ENCODE measurements at places on chromosomes 13 and 19. TPM values are rescaled to one million over a fixed set of nuclear protein-coding genes. Genes with fewer than 3 reads are reported as not detected.

DNA sequence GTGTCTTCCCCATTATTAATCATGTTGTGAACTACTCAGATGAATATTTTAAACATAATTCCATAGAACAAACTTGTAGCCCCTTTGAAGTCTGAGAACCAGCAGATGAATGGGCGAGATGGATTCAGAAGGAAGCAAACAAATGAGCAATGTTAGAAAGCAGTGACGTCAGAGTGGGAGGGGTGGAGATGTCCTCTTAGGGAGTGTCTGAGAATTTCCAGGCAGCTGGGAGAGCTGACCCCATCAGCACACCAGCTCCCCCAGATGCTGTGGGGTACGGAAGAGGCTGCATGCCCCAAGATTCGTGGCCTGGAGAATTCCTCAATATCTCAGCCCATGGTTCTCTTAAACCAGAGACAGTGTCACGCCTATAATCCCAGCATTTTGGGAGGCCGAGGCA, 68.6 kb downstream of the DPF1 start:
- no peak for DNase-seq

DNA sequence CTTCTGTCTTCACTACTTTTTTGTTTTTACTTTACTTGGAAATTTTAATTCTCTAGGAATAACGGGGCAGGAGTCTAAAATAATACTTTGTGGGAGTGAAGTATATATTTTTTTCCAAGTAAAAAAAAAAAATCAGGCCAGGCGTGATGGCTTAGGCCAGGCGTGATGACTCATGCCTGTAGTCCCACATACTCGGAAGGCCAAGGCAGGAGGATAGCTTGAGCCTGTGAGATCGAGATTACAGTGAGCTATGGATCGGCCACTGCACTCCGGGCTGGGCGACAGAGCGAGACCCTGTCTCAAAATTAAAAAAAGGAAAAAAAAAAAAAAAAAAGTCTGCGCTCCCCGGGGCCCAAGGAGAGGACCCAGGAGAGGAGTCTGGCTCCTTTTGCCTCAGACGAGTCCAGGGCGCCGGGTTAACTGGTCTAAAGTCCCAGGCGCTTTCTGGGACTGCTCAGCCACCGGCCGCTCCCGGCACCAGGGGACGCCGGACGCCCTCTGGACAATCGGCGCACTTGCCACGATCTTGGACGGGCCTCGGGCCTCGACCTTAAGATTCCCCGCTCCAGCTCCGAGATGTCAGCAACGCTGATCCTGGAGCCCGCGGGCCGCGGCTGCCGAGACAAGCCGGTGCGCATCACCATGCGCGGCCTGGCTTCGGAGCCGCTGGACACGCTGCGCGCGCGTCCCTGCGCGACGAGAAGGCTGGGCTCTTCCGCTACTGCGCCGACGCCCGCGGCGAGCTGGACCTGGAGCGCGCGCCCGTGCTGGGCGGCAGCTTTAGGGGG, 2.7 kb upstream of the ZFP82 start:
- DNase-seq = peak; percentile 42

DNA sequence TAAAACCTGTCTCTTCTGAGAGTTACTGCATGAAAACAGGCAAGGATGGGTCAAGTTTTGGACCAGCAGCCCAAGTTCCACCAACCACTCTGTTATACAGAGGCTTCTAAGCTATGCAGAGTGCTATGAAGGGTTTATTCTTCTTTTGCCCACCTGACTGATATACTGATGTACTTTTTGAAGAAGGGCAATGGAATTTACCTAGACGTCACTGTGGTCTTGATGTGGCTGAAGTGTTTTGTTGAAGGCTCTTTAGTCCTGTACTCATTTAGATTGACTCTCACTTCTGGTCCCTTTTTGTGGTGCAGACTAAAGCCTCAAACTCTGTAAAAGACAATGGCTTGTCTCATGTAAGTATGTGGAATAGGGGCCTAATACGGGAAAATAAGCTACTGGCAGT, 92.0 kb downstream of the DGKH start:
- no peak for DNase-seq

- DNase-seq = peak; percentile 94
Measured at GRCh38 chr19:4182084-4182810, at the start of the genes ANKRD24 and SIRT6. TSS of gene ANKRD24 (plus strand) at chr19:4182689. CDS start at chr19:4186426, 3,737 bp downstream. TSS of gene SIRT6 (minus strand) at chr19:4182563. CDS start at chr19:4182539, 24 bp downstream.

GRCh38 chr19:54517483-54517882, 14.9 kb downstream of the LAIR2 start:
- DNase-seq = peak; percentile 79

DNA sequence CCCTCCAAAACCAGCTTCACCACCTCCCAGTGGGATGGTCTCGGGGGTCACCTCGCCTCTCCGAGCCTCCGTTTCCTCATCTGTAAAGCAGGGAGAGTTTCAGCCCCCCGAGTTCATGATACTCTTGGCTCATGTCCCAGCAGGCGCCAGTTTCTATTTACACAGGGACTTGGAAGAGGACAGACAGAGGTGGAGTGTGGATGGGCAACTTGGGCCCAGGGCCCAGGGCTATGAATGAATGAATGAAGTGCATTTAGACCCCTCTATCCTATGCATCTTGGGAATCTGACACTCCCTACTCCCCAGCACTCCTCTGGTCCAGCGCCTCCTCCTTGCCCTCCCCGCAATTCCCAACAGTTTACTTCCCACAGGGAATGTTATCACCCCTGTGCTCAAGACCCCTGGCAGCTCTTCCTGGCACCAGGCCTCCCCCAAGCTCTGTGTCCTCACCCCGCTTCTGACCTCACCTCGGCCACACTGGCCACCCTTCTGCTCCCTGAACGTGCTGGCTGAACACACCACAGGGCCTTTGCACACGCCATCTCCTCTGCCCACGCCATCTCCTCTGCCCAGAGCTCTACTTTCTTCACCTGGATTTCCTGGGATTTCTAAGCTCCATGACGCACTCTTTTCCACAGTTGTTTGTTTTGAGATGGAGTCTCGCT, 4.9 kb upstream of the C2CD4C start:
- DNase-seq = no peak

DNA sequence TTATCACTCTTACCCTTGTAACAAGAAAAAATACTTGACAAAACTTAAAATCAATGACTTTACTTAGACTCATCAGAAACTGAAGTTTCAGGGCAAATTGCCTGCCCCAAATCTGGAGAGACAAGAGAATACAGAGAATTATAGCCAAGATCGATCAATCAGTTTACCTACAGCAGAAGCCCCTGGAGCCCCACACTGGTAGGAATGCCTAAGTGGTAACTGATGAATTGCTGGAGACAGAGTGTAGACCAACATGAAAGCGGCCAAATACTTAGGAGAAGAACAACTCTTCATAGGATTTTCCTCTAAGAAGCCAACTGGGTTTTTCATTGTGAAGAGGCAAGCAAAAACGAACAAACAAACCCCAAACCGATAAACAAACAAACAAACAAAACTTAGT, 1430.0 kb downstream of the EFNB2 start:
- DNase-seq = no peak

DNA sequence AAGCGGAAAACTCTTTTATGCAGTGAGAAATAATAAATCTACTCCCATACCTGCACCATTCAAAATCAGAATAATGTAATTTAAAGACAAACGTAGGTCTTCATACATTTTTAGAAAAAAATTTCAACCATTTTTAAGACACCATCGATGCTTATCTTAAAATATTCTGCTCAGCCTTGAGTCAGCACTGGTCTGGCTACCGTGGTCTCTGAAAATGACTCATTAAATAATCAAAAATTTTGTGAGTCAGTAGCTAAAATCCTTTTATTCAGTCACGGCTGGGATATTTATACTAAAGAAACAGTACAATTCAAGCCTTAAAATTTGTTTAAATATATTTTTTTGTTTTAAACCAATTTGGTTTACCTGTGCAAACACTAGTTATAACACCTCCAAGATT, 2862.8 kb upstream of the PCDH20 start:
- DNase-seq = no peak

DNA sequence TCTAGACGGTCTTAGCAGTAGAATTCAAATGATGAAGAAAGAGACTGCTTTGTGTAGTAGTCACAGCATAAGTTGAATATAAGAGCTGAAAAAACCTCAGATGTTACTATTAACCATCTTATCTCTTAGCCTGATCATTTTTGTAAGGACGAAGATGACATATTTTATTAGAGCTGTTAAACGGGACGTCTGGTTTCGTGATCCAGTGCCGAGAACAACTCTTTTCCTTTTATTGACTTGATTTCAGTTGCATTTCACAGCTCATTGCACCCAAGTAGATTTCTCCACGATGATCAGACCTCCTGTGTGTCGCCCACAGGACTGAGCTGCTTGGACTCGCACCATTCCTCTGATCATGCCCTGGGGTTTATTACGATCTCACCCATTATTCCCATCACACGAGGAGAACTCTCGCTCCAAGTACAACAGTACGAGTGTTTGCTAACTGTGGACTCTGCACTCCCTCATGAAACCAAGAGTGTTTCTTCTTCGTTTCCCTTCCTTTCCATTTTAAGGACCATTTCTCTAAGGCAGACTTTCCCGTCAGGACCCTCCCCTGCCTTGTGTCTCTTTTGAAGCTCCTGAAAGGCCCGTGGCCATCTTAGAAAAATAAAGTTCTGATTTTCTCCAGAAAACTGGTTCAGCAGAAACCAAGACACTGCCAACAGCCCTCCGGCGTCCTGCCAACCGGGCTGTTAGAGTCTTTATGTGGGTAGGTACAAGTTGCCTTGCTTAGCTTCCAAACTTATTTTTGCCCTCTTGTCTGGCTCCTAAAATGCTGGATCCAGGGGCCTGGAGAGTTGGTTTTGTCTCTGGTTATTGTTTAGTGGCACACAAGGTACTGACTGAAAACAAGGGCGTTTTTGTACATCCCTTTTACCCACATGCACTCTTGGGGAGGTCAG, 48.2 kb upstream of the RNF113B start:
- DNase-seq = no peak

DNA sequence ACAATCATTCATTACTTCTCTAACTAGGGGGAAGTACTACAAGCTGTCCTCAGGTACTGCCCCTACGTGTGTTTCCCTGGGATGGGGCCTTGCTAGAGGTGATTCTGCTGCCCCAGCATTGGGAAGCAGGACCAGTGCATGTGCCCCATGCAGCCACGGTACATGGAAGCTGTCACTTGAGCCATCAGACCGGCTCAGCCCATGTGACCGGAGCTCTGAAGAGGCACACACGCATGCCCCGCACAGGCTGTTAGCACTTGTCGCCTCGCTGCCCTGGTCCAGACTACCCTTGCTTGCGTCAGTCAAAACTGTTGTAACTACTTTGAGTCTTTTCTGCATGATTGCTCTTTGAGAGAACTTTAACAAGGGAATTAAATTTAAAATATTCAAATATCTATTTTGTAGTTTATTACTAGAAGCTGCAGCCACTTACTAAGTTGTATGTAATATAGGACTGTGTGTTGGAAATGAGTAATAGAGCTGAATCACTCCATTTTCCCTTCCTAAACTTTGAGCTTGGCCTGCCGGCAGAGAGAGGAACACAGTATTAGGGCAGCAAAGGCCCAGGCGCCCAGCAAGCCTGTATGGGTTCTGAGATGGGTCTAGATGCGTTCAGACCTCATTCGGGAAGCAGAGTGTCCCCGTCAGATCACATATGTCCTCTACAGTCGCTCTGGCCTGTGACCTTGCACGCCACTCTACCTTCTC, 42.2 kb downstream of the DHRS12 start:
- DNase-seq = no peak

DNA sequence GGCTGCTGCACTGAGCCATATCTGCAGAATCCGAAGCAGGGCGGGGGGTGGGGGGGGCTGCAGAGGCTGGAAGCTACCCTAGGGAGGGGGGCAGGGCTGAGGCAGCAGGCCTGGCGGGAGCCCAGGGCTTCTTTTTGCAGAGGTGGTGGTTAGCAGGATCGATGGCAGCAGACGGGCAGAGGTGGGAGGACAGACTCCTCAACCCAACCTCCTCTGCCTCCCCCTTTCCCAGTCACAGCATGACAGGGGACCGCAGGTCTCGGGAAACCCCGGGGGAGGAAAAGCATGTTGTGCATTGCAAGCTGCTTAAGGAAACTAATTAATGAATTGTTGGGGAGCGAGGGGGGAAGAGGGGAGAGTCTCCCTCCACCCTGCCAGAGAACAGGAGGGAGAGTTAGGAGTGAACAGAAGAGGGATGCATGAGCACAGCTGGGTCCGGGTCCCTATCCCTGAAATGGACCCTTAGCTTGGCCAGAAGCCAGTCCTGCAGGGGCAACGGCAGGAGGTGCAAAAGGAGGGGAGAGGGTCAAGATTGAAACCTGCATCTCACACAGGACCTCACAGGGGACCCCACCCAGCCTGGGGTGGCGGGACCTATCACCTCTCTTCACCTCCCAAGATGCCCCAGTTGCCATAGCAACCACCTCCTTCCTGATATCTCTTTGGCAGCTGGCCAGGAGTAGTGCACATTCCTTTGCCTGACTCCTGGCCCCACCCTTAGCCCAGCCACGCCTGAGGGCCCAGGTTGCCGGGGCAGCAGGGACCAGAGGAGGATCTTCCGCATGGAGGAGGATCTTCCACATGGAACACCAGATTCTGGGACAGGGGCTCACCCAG, 1.8 kb downstream of the FXYD7 start:
- DNase-seq = peak; percentile 68

DNA sequence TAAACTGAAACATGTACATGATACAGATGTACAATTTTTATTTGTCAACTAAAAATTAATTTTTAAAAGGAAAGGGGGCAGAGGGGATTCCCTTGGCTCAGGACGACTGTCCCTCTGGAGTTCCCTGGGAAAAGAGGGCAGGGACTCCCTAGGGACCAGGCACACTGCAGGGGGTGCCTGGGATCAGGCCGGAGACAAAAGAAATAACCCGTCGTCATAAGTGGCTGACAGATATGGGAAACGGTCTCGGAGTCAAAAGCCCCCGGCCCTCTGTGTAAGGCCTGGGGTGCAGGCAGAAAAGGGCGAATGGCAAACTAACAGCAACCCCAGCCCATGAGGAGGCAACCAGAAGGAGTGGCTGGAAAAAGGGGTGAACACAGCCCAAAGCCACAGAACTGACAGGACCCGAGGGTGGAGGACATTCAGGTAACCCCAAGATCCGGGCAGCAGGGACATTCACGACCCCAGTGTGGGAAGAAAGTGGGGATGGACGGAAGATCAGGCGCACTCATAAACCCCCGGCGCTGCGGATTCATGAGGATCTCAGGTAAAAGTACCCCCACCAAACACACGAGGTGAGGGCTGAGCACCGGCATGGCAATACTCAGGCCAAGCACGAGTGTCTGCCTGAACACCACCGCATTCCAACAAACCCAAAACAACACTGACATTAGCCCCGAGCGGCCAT, 6.7 kb downstream of the MLLT1 start:
- DNase-seq = no peak

GRCh38 chr19:38557205-38557799, 60.5 kb downstream of the MAP4K1 start:
- DNase-seq = no peak

CSNK1G2 gene
- 72.6 TPM for polyA plus RNA-seq

RFX2 gene
- 9.7 TPM for polyA plus RNA-seq

LILRA5 gene
- polyA plus RNA-seq = 0.37 TPM

LRG1 gene
- 1.1 TPM for polyA plus RNA-seq

GRK1 gene
- polyA plus RNA-seq = 0.30 TPM

NLRP5 gene
- not detected for polyA plus RNA-seq

CGB3 gene
- polyA plus RNA-seq = not detected

EID2B gene
- 6.4 TPM for polyA plus RNA-seq

CABP5 gene
- polyA plus RNA-seq = not detected
